ENCODE measurements at places on chromosomes 3 and 15.

- no peak for DNase-seq
These were observed 47.0 kb upstream of the TRIM42 start for GRCh38 chr3:140630866-140631265.

- DNase-seq = no peak
These were observed 56.3 kb downstream of the ZNF148 start for GRCh38 chr3:125318871-125319270.

DNA sequence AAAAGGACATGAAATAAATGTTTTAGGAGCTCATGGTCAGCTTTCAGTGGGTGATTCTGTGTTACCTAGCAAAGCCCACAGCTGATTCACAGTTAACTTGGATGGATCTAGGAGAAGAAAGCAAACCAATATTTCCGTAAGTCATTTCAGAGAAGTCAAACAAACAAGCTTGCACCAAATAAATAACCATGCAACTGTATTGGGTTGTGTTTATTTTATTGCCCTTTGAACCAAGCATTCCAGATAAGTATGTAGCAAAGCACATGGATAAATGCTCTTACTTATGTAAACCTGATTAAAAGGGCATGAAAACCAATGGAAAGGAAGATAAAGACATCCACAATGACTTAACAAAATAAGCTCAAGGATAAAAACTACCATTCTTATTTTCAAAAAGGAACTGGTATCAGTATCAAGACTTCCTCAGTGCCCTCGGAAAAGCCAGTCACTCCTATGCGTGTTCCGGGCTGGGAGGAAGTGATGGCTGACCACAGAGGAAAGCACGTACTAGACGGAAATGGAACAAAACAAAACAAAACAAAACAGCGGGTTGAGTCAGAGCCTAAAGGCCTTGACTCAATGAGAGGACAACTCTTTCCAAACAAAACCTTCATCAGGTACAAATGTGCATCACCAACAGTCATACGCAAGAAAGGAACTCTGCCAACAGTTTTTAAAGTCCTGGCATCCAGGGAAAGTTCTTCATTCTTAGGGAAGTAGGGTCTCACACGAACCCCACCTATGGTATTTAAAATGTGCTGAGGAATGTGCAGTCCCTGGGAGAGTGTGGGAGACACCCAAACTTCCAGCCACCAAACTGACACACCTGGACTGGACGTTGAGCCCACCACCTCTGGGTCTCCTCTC is 103.3 kb downstream of the SNRK start:
- peak; percentile 84 for DNase-seq

DNA sequence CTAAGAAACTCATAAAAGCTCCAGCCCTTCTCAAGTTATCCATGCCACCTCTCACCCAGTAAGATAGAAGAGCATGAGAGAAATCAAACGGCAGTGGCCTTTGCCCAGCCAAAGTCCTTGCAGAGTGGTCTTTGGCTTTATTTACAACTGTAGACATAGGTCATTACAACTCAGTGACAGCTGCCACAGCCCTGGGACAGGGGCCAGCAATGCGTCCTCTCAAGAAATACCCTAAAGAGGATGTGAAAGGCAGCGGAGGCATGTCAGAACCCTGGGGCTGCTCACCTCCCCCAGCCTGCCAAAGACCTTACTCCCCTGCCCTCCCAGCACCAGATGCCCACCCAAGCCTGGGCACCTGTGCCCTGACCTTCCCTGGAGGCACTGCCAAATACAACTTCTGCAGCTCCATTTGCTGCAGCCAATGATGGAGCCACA is 6.3 kb downstream of the ACAA1 start:
- DNase-seq = no peak

GRCh38 chr3:30319713-30320112 is 286.7 kb upstream of the TGFBR2 start:
- peak; percentile 25 for DNase-seq

- no peak for DNase-seq
These were observed 8.2 kb upstream of the APEH start for GRCh38 chr3:49665822-49666519.

DNA sequence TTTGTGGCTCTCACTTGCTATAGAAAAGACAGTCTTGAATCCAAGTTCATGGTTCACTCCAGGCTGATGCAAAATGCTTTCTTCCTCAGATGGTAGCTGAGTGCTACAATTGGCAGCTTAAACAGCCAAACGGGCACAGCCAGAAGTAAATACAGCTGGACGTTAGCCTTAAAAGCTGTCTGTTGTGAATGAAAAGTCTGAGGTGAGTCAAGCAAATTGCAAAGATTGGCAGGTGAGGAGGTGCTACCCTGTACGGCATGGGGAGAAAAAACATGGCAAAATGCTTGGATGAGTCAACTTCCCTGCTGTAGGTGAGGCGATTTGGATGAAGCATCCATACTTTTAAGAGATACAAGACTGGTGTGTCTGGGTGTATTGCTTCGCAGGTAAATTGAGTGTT is 40.5 kb downstream of the IL5RA start:
- no peak for DNase-seq

DNA sequence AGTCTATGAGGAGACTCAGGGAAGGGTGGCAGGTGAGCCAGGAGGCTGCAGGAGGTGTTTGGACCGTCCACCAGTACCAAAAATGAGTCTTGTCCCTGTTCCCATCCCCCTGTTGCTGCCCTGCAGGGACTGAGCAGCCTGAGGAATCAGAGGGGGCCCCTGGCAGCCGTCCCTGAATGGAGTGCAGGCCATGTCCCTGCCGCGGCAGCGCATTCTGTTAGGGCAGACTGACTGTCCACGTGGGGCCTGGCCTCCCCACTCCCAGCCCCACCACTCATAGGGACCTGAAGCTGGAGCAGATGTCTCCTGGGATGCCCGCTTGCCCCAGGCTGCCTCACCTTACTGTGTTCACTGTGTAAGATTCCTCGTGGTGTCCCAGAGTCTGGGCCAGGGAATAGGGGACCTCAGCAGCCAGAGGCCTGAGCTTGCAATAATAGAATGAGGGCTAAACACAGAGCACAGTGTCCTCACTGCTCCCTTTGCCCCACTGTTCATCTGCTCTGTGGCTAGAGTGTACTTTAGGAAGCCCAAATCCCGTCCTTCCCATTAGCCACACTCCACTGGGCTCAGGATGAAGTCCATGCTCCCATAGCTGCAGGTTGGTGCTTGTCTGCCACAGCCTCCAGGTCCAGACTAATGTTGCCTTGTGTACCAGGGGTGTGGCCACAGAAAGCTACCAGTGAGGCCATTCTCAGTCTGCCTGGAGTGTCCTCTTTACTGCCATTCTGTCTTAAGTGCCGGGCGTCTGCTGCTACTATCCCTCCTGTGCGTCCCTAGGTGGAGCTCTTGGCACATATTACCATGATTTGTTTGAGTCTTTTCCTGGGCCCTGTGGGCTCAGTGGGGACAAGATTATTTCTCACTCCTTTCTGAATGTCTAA is 63.2 kb downstream of the HCN4 start:
- peak; percentile 72 for DNase-seq

DNA sequence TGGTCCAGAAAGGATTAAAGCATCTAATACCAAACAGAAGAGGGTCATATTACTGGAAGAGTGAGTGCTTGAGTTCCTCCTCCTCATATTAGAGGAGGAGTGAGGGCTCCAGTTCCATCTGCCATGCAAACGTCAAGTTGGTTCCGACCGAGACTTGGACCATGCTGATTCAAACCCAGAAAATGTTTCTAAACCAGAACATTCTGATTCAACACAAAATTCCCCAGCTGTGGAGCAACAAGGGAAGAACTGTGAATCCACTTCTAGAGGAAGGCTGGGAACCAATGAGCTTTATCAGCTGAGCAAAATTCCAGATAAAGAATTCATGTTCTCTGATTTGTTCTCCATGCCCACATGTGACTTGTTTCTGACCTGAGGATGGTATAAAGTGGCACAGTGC is 135.6 kb upstream of the WNT5A start:
- DNase-seq = peak; percentile 46

DNA sequence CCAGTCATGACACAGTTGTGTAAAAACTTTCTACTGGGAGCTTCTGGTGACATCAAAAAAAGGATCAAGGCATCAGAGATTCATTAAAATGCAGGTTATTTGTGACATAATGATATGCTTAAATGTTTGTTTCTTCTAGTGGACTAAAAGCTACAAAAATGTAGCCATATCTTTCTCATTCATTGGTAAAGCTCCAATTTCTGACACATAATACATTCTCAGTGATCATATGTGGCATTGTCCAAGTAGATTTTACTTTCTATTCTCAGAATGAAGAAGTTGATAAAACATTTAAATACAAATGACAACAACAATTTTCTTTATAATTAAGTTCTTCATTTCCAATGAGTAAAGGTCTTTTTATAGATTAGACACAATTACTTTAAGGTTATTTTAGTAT is 71.0 kb upstream of the ARHGEF26 start:
- DNase-seq = no peak

- peak; percentile 20 for DNase-seq
These were observed 57.5 kb upstream of the SIN3A start for GRCh38 chr15:75508840-75509532.

DNA sequence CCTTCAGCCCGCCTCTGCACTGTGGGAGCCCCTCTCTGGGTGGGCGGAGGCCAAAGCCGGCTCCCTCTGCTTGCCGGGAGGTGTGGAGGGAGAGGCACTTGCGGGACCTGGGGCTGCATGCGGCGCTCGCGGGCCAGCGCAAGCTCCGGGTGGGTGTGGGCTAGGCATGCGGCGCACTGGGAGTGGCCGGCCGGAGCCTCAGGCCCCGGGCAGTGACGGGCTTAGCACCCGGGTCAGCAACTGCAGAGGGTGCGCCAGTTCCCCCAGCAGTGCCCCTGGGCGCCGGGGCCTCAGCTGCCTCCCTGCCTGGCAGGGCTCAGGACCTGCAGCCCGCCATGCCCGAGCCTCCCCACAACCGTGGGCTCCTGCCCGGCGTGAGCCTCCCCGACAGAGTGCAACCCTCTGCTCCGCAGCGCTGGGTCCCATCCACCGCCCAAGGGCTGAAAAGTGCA is 98.9 kb upstream of the POU1F1 start:
- DNase-seq = no peak

GRCh38 chr3:123375014-123375940 is 73.6 kb downstream of the ADCY5 start:
- DNase-seq = no peak

GRCh38 chr15:90703455-90703854 is 13.7 kb upstream of the BLM start:
- no peak for DNase-seq

- no peak for DNase-seq
These were observed 9.8 kb upstream of the CNTN3 start for GRCh38 chr3:74624301-74624700.

All from suppressor macrophage treated with lipopolysaccharide for 4 hours (primary cell).